Cardiac muscle cell (in vitro differentiated cells and primary cell): ENCODE measurements at places on chromosomes 1 and 21. TPM values are rescaled to one million over a fixed set of nuclear protein-coding genes. Genes with fewer than 3 reads are reported as not detected.

The KIRREL1 gene
- total RNA-seq: 24.8 and 33.2 TPM in 2 replicates

The SYCP1 gene
- total RNA-seq: not detected in 2 replicates

The MAP3K7CL gene
- total RNA-seq: 0.07 and 0.12 TPM in 2 replicates

The PLEKHA6 gene
- total RNA-seq: 44.1 and 71.7 TPM in 2 replicates

The ZNF691 gene
- total RNA-seq: 22.6 and 24.3 TPM in 2 replicates

The PRDM15 gene
- 3.9 and 6.4 TPM in 2 replicates for total RNA-seq

The EDARADD gene
- total RNA-seq: 0.24 and 0.32 TPM in 2 replicates

The GGPS1 gene
- total RNA-seq: 14.9 and 17.4 TPM in 2 replicates

The APCS gene
- not detected in 2 replicates for total RNA-seq

The OBSCN gene
- 191 and 390 TPM in 2 replicates for total RNA-seq

The CFAP141 gene
- not detected in 2 replicates for total RNA-seq

The EFNA3 gene
- total RNA-seq: 26.3 and 31.9 TPM in 2 replicates

The LAMB3 gene
- total RNA-seq: 0.48 and 0.70 TPM in 2 replicates

The VWA5B1 gene
- total RNA-seq: 0.27 and 0.39 TPM in 2 replicates

The G0S2 gene
- total RNA-seq: 47.5 and 73.5 TPM in 2 replicates

The CATSPER4 gene
- 0.42 TPM in 1 of 2 replicates, not detected in the other for total RNA-seq

The MFAP2 gene
- total RNA-seq: 51.9 and 79.7 TPM in 2 replicates

The USP25 gene
- 24.6 and 39.0 TPM in 2 replicates for total RNA-seq

The KRTAP10-5 gene
- total RNA-seq: not detected in 2 replicates

The MRPL39 gene
- total RNA-seq: 25.1 and 34.7 TPM in 2 replicates

The GIPC2 gene
- total RNA-seq: 0.28 and 0.30 TPM in 2 replicates

The C1orf74 gene
- 2.1 and 3.6 TPM in 2 replicates for total RNA-seq

The GPR157 gene
- total RNA-seq: 13.6 and 17.4 TPM in 2 replicates

The LRRC38 gene
- not detected in 2 replicates for total RNA-seq

The TNFRSF25 gene
- 24.4 and 31.4 TPM in 2 replicates for total RNA-seq

The CNTN2 gene
- 0.35 TPM in 1 of 2 replicates, not detected in the other for total RNA-seq

The PLD5 gene
- 0.03 and 0.18 TPM in 2 replicates for total RNA-seq

The CD52 gene
- not detected in 2 replicates for total RNA-seq

The PRR9 gene
- total RNA-seq: not detected in 2 replicates

The IL12RB2 gene
- total RNA-seq: 0.04 TPM in 1 of 2 replicates, not detected in the other
